ENCODE measurements at places on chromosomes 12 and 14. TPM values are rescaled to one million over a fixed set of nuclear protein-coding genes. Genes with fewer than 3 reads are reported as not detected.

The PDZRN4 gene
- polyA plus RNA-seq = 4.8 TPM

The NOP9 gene
- 26.2 TPM for polyA plus RNA-seq

The C3AR1 gene
- 3.4 TPM for polyA plus RNA-seq

The SPATA7 gene
- 25.7 TPM for polyA plus RNA-seq

The SYT10 gene
- polyA plus RNA-seq = 0.50 TPM

The LGR5 gene
- polyA plus RNA-seq = 15.5 TPM

The SGPP1 gene
- polyA plus RNA-seq = 29.4 TPM

The RIPK3 gene
- 3.6 TPM for polyA plus RNA-seq

DNA sequence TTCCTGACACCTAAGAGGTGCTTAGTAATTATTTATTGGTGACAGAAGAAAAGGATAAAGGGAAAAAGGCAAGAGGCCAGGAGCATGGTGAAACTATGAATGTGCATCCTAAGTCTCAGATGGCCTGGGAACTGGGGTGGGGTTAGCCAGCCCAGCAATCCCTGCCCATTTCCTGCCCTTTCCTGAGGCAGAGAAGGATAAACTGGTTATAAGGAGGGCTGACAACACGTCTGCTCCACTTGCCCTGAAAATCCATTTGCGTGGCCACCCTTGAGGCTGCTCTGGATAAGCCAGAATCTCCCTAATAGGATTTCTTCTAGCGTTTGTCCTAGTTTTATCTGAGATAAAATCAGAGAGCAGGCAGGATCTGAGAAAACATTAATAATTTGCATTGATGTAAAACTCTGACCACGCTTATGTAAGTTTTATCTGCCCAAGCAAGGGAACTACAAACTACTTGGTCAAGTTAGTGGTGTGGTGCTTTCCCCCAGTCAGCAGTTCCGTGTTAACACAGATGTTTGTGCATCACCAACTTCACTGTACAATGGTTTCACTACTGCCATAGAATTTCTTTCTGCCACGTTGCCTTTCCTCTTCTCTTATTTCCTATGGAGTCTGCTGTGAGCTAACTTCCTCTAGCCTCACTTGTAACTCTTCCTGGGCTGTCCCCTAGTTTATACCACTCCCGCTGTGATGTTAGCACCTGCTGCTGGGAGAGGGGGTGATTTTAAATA lies 392.7 kb downstream of the RPS29 start:
- no peak for DNase-seq

DNA sequence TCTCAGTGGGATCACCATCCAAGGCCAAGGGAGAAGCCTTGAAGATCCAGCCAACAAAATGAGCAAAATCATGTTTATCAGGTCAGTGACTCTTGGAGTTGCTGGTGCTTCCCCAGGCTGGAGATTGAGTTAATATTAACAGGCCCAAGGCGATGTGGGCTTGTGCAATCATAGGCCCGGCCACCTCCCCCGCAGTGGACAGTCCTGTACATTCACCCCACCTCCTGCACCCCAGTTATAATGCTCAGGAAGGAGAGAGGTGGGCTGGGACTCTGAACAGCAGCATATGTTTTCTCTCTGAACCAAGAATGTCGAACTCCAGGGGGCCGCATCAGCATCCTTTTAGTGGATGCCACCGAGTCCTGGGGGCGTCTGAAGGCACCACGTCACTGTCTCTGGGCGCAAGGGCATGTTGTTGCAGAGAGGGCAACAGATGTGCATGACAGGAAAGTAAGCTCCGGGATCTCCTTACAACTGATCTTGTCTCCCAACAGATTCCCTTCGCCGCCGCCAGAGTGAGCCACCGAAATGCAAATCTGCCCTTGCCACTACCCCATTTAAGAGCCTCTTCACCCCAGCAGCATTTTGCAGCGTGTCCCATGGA lies 32.2 kb upstream of the SERPINA6 start:
- no peak for DNase-seq

DNA sequence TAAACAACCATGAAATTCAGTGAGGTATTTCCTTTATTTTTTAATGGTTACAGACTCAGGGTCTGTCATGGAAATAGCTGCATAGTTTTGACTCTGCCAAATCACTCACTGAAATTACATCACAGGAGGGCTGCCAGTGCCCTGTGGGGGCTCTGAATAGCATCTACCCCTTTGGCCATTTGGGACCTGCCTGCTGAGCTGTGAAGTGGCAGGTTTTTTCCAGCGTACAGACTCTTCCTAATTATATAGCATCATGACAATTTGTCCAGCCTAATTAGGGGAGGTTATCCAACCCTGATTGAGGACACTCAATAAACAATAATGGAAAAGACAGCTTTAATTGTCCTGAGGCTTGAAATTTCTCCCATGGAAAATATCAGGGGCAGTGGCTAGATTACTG lies 1.8 kb upstream of the COCH start:
- no peak for DNase-seq

- DNase-seq = no peak
Observed at GRCh38 chr12:128381541-128381940, 114.6 kb downstream of the TMEM132C start.

GRCh38 chr12:1872448-1872847 lies 46.0 kb downstream of the CACNA2D4 start:
- DNase-seq = no peak

DNA sequence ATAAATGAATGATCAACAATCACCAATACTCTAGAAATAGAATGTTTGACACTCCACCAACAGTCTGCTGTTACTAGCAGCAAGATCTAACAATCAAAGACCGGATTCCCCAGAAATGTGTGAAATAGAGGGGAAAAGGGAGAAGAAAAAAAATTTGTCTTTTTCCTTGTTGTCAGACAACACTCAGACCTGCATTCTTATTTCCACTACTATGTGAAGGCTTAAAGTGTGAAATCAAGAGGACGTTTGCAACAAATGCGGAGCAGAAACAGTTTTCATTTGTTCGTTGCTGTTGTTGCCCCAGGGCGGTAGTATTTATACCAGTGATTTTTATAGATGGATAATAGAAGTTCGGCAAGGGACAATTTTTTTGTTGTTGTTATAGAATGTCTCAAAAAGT lies 9.2 kb downstream of the NKX2-1 start:
- DNase-seq = no peak

- DNase-seq = no peak
Observed at GRCh38 chr14:36505892-36506731, 13.9 kb downstream of the NKX2-1 start.

- no peak for DNase-seq
Observed at GRCh38 chr12:55703901-55704761, 3.6 kb downstream of the ITGA7 start.

- DNase-seq = no peak
Observed at GRCh38 chr12:107086314-107086713, 7.0 kb downstream of the CRY1 start.

DNA sequence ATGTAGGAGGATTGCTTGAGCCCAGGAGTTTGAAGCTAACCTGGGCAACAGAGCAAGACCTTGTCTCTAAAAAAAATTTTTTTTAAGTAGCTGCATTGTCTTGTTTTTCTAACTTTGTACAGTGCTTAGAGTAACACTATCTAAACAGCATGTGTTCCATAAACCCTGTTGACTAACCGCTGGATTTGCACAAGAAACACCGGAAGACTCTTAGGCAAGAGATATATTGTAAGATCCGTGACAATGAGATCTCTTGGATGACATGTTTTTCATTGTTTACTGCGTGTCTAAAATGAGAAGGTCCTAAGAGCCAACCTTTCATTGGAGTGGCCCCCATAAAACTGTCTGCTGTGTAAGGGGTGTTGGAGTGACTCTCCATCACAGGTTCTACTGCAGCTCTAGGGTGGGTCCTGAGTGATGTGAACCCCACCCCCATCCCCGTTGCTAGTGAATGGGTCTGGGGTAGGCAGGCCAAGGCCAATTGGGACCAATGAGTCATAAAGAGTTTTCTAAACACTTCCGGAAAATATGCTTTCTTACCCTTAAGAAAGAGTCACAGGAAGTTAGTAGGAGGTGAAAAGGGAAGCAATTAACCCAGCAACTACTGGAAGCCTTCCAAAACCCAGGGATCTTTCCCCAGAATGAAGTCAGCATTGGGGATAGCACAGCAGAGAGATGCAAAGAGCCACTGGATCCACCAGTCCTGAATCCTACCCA lies 24.3 kb upstream of the PCNX1 start:
- no peak for DNase-seq

DNA sequence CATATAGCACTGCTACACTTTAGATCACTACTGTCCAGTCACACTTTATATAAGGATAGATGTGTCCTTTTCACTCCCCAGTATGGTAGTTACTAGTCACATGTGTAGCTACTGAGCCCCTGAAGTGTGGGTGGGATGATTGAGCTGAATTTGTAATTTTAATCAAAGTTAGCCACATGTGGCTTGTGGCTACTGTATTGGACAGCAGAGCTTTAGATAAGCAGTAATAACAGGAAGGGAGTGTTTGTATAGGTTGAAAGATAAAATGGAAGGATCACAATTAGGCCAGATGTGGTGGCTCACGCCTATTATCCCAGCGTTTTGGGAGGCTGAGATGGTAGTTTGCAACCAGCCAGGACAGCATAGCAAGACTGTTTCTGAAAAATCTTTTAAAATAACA lies 23.5 kb downstream of the NAA30 start:
- no peak for DNase-seq

DNA sequence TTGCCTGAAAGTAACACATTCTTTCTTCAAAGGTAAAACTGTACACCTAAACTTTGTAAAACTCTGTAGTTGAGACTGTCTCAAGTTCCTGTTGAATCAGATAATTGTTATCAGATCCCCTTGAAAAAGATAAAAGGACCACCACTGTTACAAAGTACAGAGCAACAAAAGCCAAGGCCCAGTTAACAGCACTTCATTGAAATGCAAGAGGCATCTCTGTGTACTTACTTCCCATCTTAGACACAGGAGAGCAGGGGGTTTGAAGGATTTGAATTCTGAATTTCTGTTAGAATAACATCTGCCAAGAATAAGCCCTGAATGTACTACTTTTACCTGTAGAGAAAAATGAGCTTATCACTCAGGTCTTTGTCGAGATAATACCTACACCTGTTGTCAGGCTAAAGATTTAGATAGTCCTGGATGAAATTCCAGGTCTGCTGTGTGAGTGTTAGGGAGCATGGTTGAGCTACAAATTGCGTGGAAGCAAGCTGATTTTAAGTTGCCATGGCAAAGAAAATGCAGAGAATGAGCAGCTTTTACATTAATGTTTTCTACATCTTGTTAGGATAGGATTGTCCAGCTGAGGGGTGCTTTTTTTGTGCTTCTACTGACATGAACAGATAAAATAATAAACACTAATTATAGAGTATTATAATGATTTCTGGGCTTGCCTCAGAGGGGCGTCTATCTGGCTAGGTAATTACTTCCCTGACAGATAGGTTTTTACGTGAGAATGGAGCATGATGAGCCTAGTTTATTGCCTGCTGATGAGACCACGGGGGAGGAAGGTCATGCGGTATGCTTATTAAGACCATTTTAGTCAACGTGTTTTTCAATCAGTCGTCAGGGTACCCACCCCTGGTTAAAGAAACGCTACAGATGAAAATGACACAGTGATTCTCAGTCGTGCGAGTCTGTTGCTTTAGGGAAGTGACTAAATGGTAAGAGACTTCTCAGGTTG lies 309.2 kb downstream of the PAWR start:
- no peak for DNase-seq

DNA sequence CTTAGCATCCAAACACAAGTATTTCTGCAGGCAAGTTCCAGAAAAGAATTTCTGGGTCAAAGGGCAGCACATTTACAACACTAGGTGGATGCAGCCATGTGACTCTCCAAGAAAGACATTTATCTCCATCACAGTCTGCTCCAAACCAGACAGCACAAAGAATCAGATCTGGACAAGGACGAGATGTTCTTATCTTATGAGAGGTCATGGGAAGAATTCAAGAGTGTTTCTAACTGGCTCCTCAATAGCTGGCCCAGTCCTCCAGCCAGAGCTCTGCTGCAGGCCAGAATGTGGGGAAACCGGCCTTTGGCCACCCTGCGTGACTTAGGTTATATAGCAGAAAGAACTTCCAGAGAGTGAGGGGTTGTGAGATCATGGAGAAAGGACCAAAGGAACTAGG lies 17.4 kb downstream of the TMEM119 start:
- no peak for DNase-seq

DNA sequence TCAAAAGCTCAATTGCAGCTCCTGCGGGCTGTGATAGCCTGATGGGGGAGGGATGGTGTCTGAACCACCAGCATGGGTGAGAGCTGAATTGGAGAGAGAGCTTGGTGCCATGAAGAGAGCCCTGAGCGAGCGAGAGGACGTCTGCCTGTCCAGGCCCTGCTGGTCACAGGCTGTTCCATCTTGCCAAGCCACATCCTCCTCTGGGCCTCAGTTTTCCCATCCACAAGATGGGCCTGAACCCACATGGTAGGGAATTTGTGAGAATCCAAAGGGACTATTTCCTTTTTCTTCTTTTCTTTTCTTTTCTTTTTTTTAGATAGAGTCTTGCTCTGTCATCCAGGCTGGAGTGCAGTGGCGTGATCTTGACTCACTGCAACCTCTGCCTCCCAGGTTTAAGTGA lies 276.4 kb downstream of the VRK1 start:
- DNase-seq = no peak

GRCh38 chr14:65854215-65854614 lies 441.7 kb downstream of the FUT8 start:
- no peak for DNase-seq

GRCh38 chr12:132536102-132536876 lies 46.3 kb downstream of the FBRSL1 start:
- DNase-seq = no peak

- DNase-seq = no peak
Observed at GRCh38 chr12:68234140-68234539, 8.5 kb upstream of the IL26 start.

- no peak for DNase-seq
Observed at GRCh38 chr14:100653409-100653808, 66.2 kb upstream of the BEGAIN start.

GRCh38 chr14:93960108-93960475 lies 16.3 kb downstream of the ASB2 start:
- no peak for DNase-seq

GRCh38 chr12:42652048-42652447 lies 62.5 kb upstream of the PRICKLE1 start:
- DNase-seq = no peak
